ENCODE measurements at places on chromosomes 11 and 22.

GRCh38 chr11:35933320-35933871 lies 10.5 kb upstream of the LDLRAD3 start:
- no peak for DNase-seq

- DNase-seq: no peak
Measured at GRCh38 chr22:36885474-36885873, 24.7 kb downstream of the NCF4 start.

GRCh38 chr22:20420157-20420842 lies 17.3 kb downstream of the SCARF2 start:
- no peak for DNase-seq

- DNase-seq: no peak
Measured at GRCh38 chr11:82682003-82682751, 51.5 kb downstream of the FAM181B start.

DNA sequence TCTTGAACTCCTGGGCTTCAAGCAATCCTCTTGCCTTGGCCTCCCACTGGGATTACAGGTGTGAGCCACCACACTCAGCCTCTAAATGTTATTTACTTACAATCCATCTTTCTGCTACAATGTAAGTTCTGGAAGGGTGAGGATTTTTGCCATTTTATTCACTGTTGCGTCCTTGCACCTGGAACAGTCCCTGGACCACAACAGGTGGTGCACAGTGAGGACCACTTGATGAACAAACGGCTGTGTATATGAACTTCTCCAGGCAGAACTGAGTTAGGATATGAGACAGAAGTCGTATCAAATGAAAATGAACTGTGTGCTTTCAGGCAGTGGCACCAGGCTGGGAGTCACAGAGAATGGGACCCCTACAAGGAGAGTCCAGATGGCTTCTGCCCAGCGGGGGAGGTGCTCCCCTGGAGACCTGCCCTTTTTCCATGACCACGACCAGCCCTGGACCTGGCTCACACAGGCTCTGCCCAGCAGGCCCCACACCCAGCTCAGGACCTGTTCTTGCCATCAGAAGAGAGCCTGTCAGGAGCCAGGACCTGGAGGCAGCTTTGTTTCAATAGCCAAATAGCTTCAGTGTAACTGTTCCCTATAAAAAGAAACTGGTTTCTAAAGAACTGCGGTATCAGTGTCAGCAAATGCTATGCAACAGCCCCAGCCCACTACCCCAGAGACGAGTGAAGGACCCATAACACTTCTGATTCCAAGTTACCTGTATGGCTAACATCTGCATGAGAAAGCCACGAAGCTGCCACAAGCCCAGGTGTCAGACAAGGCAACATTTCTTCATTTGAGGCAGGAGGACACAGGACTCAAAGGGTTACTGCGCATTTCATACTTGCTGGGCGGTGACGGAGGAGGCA lies 104.9 kb downstream of the MICAL3 start:
- no peak for DNase-seq

DNA sequence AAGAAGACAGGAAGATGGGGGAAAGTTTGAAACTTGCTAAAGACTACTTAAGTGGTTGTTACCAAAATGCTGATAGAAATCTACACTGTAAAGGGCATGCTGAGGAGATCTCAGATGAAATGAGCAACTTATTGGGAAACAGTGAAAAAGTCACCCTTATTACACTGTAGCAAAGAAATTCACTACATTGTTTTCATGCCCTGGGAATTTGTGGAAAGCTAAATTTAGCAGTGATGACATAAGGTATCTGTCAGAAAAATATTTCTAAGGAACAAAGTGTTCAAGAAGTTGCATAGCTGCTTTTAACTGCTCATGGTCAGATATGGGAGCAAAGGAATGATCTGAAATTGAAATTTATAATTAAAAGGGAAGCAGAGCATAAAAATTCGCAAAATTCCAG lies 702.4 kb upstream of the LRRC4C start:
- no peak for DNase-seq

DNA sequence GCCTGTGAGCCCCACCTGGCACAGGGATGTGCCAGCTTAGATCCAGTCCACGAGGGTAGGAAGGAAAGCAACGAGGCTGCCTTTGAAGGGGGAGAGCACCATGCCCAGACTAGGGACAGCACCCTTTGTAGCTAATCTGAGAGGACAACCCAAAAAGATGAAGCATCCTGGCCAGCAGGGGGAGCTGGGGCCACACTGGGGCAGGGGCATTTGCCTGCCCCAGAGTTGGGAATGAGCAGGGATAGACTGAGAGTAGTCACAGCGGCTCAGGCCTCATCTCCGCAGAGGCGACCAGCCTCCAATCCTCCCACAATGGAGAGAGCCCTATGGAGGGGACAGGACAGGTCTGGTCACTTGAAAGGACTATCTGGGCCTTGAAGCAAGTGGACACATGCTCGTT lies 16.4 kb downstream of the LMO1 start:
- no peak for DNase-seq

DNA sequence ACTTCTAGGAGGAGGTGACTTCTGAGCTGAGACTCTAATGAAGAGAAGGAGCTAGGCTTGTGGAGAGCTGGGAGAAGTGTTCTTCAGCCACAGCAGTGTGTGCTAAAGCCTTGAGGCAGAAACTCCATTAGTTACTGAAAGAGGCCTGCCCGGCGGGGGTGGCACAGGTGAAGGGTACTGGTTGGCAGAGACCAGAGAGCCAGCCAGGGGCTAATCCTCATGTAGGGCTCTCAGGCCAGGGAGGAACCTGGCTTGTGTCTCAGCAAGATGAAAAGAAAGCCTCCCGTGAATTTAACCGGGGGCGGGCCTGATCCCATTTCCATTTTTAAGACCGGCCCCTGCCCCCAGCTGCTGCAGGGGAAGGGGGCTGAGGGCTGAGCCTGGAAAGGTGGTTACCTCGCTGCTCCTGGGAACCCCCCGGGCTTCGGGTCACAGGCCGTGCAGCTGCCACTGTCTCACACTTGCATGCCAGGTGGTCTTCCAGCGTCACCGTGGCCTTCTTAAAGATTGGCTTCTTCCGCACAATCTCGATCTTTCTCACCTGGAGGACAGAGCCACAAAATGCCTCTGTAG lies 15.0 kb downstream of the PDGFB start:
- no peak for DNase-seq

DNA sequence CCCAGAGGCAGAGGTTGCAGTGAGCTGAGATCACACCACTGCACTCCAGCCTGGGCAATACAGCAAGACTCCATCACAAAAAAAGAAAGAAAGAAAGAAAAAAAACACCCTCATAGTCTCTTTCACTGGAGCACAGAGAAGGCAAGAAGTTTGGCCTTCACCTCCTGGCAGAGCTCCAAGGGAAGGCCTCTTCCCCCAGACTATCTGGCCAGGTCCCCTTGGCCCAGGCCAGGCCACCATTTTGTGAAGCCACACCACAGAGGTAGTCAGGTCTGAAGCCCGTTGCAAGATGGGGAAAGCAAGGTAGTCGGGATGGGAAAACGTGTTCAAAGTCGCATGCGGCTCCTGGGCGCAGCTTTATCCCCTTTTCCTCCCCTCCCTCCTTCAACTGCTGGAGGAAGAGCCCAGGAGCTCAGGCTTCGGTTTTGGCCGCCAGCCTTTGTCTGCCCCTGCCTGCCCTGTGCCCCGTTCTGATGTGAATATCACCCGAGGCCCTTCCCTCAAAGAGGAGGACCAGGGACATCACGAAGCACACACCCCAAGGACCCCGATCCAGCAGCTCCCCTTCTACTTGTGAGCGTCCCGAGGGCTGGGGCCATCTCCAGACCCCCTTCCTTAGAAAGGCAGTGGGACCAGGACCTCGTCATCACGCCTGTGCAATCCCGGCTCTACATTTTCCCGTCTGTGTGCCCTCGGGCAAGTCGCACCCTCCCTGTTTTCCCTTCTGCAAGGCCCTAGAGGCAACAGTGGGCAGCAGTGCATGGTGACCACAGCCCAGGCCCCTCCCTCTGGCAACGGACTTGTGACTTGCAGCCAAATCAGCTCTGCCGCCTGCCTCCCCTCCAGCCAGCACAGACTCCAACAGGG lies 17.7 kb downstream of the CABP7 start:
- no peak for DNase-seq

DNA sequence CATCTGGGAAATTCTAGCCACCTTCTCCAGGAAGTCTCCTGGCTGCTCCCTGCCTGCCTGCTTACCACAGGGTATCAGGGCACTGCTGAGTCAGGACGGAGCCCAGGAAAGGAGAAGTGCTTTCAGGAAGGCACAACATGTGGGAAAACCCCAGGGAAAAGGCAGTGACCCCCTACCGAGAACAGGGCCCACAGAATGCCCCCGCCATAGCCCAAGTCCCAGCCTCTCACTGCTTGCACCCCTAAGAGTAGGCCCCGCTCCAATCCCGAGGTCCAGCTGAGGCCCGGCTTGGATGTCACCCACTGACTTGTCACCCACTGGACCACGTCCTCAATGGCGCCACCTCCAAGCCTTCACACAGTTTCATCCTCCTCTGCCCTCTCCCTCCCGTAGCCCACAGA lies 34.1 kb downstream of the ARAP1 start:
- no peak for DNase-seq

DNA sequence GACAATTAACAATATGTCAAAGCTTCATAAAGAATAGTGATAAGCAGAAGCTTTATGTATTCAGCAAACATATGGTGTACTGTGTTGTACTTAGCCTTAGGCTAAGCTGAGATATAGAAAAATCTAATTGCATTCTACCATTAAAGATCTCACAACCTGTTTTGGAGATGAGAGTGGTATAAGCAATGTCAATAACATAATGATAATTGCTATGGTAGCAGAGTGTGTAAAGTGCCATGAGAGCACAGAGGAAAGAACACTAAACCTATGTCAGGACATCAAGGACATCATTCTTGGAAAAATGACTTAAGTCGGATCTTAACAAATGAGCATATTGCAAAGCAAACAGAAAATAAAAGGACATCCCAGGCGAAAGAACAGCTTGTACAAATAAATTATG lies 28.6 kb upstream of the ANGPTL5 start:
- no peak for DNase-seq
